ENCODE measurements at places on chromosomes 3 and 15.

DNA sequence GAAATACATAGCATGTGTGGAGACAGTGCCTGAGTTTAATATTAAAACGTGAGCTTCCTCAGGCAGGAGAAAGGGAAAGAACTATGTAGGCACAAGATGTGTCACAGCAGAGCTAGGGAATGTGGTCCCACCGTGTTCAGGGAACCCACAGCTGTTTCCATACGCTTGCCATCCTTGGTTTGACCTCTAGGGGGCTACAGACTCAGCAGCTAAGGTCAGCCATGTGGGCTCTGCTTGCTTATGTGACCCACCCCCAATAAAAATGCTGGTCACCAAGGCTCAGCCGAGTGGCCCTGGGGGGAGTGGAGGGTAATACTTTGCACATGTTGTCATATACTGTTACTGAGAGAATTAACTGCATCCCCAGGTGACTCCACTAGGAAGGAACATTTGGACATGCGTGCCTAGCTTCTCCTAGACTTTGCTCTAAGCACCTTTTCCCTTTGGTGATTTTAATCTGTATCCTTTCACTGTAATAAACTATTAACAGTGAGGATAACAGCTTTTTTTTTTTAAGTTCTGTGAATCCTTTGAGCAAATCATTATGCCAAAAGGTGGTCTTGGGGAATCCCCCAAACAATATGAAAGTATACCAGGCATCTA, 3.3 kb downstream of the TUBGCP5 start:
- DNase-seq = peak; percentile 55

GRCh38 chr15:43522247-43522646, 4.8 kb downstream of the MAP1A start:
- no peak for DNase-seq

GRCh38 chr15:50418041-50418583, 6.1 kb upstream of the USP8 start:
- no peak for DNase-seq

DNA sequence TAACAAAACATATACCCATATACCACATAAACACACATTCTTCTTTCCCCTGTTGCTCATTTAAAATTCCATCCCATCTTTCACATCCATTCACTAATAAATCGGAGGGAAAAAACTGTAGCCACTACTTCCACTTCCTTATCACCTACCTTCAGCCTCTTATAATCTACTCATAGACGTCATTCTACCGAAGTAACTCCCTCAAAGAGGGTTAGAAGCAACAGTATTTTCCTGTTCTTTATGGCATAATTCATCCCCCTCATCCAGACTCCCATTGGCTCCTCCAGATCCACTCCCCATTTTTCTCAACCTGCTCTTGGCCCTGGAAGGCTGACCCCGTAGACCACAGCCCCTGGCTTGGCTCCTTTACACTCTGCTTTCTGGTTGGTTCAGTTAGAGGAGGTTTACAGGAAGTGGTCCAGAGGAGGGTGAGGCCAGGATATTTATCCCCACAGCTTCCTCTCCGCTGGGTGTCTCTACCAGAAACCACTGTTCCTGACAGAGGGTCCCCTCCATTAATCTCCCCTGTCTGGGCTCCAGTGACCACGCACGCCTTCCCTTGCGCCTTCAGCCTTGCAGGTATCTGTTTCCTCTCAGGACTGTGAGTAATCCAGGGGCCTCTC, 46.3 kb downstream of the FMN1 start:
- DNase-seq = no peak

- no peak for DNase-seq
These were observed 282.6 kb downstream of the FOXP1 start for GRCh38 chr3:71300951-71301393.

DNA sequence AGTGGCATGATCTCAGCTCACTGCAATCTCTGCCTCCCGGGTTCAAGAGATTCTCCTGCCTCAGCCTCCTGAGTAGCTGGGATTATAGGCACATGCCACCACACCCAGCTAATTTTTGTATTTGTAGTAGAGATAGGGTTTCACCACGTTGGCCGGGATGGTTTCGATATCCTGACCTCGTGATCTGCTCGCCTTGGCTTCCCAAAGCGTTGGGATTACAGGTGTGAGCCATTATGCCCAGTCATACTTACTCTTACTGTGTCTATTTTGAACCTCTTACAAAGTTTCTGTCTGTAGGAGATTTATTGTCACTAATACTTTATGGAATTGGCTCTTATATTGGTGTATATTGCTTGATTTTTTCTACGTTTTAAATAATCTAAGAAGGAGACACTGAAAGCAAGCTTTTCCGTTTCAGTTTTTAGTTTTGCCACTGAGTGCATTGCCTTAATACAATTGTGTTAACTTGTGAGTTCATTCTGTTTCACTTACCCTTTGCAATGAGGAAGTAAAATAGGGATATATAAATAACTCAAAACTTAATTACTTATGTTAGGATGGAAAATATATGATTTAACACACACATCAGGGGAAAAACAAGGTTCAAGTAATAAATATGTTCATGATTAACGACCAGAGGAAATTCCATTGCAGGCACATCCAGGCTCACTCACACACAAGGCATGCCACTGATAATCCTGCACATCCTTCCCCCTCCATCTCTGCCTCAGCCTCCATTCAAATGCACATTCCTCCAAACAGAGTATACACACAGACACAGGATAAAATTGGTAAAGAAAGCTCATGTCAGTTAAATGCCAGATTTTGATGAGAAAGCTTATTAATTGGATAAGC, 279.3 kb upstream of the RASGRP1 start:
- no peak for DNase-seq

DNA sequence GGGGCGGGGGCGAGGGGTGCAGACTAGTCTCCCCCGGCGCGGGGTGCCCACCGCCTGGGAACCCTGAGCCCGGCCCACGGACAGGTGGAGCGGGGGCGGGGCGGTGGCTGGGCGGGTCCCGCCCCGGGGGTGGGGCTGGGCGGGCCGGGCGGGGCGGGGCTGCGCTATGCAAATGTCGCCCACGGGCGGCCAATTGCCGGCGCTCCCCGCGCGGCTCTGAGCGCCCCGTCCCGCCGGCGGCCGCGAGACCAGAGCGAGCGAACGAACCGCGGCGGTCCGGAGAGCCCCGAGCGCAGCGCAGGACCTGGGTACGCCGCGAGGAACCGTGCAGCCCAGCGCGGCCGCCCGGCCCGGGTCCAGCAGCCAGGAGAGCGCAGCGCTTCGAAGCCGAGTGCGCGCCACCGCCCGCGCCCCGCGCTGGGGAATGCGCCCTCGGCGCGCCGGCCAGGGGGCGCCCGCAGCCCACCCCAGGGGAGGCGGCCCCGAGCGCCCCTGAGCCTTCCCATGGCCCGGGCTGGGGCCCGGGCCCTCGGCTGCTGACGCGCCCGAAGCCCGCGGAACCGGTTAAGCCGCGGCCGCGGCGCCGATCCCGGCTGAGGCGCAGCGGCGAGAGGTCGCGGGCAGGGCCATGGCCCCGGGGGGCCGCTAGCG, at the start of gene SEMA3F:
TSS of gene SEMA3F (plus strand) at position 485 of the 651 bp plus-strand sequence. CDS start 4,299 bp downstream, outside the sequence.
- DNase-seq = no peak

DNA sequence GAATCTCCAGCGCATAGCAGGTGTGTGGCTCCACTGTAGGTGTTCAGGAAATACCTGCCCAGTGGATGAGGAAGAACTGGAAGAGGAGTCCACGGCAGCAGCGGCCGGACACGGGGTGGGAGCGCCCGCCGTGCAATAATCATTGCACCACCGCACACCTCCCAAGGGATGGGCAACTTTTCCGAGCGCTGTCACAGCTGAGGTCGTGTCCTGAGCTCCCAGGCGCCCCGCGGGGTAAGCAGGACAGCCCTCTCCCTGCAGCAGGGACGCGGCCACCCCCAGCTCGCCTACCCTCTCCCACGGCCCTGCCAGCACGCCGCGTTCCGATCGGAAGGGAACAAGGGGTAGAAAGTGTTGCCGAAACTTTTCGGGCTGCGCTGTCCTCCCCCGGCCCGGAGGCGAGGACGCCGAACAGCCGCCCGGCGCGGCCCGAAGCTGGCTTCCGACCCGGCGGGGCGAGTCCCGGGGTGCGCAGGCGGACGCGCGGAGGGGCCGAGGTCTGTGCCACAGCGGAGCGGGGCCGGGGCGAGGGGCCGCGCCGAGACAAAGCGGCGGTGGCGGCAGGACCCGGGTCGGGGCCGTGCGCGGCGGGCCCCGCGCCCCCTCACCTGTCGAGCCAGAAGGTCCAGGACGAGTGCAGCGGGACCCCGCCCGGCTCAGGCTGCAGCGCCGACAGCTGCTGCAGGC, 475 bp downstream of the EIF4E3 start:
- no peak for DNase-seq

GRCh38 chr3:144415492-144415891, 443.9 kb downstream of the DIPK2A start:
- no peak for DNase-seq

DNA sequence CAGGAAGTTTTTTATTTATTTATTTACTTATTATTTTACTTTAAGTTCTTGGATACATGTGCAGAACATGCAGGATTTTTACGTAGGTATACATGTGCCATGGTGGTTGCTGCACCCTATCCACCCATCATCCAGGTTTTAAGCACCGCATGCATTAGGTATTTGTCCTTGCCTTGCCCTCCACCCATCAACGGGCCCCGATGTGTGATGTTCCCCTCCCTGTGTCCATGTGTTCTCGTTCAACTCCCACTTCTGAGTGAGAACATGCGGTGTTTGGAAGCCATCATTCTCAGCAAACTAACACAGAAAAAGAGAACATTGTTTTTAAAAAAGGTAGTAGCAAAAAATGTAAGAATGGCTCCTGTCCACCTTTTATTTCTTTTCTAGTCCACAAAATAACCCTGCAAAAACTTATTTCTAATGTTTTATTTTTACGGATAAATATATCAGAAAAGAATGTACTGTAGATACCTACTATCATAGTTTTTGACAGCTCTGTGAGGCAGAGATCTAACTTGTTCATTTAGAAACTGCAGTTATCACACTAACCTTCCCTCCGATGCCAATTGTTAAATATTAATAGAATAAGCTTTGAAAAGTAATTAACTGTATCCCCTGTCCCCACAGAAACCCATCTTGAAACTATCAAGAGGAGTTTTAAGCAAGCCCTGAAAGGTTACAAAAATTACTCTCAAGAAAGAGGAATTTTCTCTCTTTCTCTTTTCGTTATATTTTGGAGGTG, 189.2 kb downstream of the LPP start:
- no peak for DNase-seq

DNA sequence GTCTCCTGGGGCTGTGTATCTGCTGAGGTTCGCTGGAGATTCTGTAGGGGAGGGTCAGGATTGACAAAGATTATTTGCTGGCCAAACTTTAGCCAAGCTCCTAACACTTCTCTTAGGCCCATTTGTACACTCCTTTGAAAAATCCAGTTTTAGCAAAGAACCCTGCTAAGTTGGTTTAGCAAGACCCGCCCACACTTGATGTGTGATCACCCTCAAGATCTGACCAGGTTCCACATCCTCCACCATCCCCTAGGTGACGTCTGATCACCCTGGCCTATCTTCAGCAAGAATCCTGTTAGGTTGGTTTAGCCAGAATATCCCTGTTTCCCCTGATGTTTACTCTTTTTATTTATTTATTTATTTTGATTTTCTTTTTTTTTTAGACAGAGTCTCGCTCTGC, 14.8 kb upstream of the SLC35G2 start:
- DNase-seq = no peak

DNA sequence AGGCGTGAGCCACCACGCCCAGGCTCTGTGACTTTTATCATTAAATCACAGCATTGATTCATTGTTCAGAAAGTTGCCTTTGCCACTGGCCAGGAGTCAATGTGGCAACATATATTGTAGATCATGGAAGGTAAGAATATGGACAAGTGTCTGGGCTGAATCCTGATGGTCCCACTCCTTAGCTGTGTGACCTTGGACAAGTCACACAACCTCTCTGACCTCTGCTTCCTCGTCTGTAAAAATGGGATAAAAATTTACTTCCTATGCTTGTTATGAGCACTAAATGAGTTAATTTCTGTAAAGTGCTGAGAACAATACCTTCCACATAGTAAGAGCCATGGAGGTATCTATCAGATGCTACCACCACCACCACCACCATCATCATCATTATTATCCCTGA, 103.5 kb upstream of the RAD18 start:
- DNase-seq = no peak

DNA sequence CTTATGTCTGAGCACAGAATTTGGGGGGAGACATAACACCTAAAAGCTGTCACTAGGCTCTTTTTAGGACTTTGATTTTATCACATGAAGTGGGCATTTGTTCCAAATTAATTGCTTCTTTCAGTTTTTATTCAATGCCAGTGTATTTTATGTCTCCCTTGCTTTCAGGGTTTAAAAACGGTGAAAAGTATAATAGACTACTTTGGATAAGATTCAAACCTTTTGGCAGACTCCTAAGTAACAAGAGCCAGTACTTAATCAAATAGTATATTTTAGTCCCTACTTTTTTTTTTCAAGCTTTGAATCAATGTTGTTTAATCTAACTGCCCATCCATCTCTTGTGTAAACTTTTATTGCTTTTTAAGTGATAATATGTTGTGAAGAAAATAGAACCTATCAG, 847.2 kb upstream of the DPPA4 start:
- no peak for DNase-seq

DNA sequence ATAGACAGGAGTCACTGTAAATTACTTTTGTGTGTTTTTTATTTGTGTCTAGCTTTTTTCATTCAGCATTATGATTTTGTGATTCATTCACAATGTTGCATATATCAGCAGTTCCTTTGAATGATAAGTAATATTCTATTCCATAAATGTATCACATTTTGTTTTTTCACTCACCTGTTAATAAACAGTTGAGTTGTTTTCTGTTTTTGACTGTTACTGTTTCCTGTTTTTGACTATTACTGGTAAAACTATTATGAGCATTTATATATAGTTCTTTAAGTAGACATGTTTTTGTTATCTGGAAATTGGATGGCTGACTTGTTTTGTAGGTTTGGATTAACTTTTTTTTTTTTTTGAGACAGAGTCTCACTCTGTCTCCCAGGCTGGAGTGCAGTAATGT, 138.4 kb downstream of the RSRC1 start:
- no peak for DNase-seq

- DNase-seq = no peak
These were observed 107.6 kb downstream of the OXNAD1 start for GRCh38 chr3:16372362-16373292.

GRCh38 chr15:33074212-33074611, 120.3 kb downstream of the FMN1 start:
- DNase-seq = no peak

DNA sequence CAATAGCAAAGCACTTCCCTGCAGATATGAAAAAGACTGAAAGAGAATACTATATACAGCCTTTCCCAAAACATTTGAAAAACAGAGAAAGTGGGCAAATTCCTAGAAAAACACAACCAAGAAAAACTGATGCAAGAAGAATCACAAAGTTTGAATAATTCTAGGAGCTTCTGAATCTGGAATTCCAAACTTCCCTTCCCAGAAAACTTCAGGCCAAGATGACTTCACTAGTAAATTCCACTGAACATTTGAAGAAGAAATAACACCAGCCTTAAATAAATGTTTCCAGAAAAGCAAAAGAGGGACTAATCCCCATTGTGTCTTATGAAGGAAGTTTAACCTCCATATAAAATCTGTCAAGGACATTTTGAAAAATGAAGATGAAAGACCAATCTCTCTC, 15.8 kb upstream of the NSMCE3 start:
- no peak for DNase-seq

GRCh38 chr3:150613034-150613433, 9.9 kb downstream of the SELENOT start:
- DNase-seq = no peak

Data from tibial nerve (tissue), 4 donors.